ENCODE measurements at places on chromosomes 5 and 9.

DNA sequence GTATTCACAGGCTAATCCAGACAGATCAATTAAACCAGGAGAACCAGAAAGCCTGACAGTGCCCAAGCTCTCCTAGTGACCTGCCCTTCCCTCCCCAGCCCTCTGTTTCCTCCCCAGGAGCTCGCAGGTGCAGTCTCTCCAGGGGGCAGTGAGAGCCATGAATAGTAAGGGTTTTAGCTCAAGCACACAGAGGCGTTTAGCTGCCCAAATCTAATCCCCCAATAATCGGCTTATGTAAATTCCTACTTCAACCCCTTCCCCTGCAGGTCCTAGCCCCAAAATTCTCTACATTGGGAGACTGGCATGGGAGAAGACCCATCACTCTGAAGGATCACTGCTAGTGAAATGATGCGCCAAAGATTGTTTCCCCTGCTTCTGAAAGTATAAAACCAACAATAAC is 10.5 kb upstream of the TAL2 start:
- peak; percentile 51 for DNase-seq

DNA sequence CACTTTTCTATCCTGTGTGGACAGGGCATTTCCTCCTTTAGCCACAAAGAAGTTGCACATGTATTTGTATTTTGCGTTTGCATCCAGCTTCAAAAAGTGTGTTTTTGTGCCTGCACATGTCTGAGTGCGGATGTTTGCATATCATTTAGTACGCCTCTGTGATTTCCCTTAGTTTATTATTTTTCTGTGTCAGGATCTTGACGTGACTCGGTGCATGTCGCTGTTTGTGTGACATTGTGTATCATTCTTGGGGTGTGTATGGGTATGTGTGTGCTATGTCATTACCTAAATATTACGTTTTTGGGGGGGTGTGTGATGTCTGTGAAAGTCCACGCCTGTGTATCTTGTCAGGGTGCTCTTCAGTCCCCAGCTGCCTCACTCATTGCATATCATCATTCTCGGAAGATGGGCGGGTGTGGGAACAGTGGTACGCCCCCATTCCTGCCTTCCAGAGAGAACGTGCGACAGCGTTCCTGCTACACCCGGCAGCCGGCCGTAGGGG is 416 bp upstream of the PAIP2 start:
- no peak for DNase-seq

- DNase-seq: peak; percentile 46
Measured at GRCh38 chr5:14250084-14250695, 107.0 kb downstream of the TRIO start.

- DNase-seq: peak; percentile 69
Measured at GRCh38 chr9:91775011-91775707, 174.9 kb downstream of the ROR2 start.

DNA sequence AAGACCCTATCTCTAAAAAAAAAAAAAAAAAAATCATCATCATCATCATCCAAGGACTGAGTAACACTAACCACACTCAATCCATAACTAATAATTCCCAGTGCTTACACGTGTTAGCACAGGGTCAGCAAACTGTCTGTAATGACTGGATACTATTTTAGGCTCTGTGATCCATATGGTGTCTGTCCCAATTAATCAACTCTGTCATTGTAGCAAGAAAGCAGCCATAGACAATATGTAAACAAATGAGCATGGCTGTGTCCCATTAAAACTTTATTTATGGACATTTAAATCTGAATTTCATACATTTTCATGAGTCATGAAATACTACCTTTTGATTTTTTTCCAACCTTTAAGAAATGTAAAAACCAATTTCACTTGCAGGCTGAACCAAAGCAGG is 148.4 kb downstream of the SIL1 start:
- no peak for DNase-seq

DNA sequence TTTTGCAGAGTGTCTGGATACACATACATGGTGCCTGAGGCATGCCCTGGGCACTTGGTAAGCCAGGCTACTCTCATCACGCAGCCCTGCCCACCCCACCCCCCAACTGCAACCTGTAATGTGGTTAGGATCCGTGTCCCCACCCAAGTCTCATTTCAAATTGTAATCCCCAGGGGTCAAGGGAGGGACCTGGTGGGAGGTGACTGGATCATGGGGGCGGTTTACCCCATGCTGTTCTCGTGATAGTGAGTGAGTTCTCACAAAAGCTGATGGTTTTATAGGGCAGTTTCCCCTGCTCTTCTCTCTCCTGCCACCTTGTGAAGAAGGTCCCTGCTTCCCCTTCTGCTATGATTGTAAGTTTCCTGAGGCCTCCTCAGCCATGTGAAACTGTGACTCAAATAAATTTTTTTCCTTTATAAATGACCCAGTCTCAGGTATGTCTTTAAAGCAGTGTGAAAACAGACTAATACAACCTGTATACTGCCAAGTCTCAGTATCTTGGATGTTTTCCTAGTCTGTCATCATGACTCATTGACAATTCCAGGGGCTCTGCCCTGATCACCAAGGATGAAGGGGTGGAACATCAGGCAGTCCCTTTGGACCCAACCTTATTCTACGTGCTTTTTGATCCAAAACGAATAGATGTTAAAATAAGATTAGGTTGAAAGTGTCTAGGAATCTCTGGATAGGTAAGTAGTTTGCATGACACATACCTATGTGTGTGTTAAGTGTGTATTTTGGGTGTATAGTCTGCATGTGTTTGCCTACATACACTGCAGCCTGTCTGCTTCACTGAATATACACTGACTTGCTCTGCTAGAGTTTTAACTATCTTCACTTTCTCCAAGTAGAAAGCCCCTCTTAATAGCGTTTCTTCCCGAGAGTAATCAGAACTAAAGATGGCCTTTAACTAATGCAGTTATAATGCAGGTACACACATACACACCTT is 293.8 kb downstream of the SLIT3 start:
- no peak for DNase-seq

DNA sequence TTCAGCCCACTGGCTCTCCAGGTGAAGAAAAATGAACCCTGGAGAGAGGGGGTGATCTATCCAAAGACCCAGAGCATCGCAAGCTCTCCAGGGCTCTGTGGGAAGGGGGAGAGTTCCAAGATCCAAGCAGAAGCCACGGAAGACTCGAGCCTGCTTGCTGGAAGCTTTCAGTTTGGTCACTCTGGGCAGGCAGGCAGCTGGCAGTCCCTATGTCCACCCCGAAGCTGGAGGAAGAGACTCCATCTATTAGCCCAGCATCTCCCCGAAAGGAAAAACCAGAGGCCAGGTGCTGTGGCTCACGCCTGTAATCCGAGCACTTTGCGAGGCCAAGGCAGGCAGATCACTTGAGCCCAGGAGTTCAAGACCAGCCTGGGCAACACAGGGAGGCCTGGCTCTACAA is 10.7 kb upstream of the SPARC start:
- DNase-seq: no peak

- no peak for DNase-seq
Measured at GRCh38 chr5:55568654-55569512, 34.1 kb upstream of the PLPP1 start.

DNA sequence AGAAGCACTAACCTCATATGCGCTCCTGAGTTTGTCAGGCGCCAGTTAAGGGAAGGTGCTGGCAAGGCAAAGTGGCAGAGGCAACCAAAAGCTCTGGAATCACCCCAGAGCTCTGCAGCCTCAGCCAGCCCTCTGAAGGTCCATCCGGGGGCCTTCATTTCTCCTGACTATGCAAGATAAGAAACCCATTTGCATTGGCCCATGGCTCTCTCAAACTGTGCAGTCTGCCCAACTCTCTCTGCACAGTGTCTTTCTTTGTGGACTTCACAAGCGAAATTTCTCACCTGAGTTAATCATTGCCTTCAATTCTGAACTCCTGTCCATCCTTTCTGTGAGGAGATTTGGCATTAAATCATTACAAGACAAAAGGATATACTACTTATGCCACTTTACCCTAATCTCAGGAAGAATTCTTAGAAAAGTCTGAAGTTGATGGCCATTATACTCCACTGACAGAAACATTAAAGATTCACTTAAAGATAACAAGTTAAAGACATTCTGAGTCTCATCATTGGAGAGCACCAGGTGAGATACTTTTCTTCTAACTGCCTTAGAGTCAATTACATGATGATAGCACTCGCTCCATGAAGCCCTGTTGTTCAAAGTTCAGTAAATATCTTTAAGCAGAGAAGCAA is 235.6 kb downstream of the SPOCK1 start:
- DNase-seq: no peak

GRCh38 chr5:16493261-16493660 is 27.7 kb upstream of the ZNF622 start:
- DNase-seq: no peak

DNA sequence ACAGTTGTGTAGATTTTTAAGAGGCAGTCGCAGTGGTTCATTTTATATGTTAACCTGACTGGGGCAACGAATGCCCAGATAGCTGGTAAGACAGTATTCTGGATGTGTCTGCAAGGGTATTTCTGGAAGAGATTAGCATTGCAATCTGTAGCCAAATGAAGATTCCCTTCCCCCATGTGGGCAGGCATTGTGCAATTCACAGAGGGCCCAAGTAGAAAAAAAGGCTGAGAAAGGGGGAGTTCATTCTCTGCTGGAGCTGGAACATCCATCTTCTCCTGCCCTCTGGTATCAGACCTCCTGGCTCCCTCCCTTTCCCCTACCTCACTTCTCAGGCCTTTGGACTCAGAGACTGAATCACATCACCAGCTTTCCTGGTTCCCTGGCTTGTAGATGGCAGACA is 70.6 kb downstream of the TENT4A start:
- no peak for DNase-seq

GRCh38 chr9:87500491-87501270 is 3.0 kb downstream of the DAPK1 start:
- no peak for DNase-seq

- DNase-seq: no peak
Measured at GRCh38 chr5:158519433-158520021, 580.2 kb downstream of the EBF1 start.

DNA sequence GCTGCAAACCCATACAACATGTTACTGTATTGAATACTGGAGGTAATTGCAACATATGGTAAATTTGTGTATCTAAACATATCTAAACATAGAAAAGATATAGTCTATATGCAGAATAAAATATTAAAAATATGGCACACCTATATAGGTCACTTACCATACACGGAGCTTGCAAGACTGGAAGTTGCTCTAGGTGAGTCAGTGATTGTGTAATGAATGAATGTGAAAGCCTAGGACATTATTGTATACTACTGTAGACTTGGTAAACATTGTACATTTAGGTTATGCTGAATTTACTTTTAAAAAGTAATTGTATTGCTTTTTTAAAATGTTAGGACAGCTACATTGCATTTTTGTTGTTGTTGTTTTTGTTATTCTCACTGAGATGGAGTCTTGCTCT is 968.8 kb downstream of the TLE1 start:
- DNase-seq: no peak

All from neuronal stem cell (in vitro differentiated cells).